ENCODE measurements at places on chromosomes 4 and X.

DNA sequence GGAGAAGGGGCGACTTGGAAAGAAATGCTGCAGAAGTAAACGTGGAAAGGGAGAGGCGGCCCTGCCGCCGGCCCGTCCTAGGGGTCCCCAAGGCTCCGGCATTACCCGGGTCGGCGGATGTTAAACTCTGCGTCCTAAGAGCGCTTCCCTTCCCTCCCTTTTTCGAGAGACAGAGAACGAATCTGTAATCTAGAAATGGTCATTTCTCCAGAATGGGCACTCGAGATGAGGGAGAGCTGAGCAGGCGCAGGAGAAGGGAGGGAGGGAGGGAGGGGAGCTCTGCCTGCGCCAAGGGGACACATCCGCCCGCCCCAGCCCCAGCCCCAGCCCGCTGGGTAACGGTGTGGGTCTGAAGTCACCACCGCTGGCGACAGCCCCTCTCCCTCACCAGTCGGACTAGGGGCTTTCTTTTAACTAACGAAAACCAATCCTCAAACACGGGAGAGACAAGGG is 1.7 kb downstream of the HCFC1 start:
- DNase-seq, result no peak

DNA sequence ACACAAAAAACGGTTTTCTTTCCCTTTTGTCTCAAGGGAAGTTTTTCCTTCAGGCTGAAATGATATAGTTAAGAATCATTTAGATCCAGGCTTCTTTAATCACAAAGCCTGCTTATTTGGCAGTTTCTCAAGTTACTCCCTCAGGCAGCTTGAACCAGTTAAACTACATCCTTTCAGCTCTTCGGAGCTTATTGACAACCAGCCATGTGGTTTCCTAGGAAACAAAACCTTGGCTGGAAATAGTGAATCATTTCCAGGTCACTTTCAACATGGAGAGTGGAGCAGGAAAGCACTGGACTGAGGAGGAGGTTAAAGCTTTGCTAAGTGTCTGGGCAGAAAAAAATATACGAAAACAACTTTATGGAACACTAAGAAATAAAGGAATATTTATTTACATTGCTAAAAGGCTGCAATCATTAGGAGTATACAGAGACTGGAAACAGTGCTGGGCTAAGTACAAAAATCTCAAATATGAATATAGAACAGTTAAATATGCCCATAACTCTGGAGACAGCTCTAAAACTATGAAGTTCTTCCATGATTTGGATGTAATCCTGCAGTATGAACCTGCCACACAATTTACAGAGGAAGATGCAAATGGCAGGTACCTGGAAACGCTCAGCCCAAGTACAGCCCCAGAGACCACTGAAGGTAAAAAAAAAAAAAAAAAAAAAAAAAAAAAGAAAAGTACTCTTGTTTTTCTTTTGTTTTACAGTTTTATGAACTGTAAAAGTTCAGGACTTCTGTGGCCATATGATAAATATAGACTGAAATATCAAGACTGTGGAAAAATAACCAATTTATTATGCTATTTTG is 23.2 kb upstream of the AASDH start:
- DNase-seq, result peak; percentile 96

GRCh38 chr4:3712936-3713335 is 53.2 kb upstream of the ADRA2C start:
- no peak for DNase-seq

GRCh38 chr4:14783011-14783877 is 219.0 kb upstream of the CPEB2 start:
- peak; percentile 20 for DNase-seq

- no peak for DNase-seq
Measured at GRCh38 chr4:106034751-106035150, 139.5 kb downstream of the NPNT start.

DNA sequence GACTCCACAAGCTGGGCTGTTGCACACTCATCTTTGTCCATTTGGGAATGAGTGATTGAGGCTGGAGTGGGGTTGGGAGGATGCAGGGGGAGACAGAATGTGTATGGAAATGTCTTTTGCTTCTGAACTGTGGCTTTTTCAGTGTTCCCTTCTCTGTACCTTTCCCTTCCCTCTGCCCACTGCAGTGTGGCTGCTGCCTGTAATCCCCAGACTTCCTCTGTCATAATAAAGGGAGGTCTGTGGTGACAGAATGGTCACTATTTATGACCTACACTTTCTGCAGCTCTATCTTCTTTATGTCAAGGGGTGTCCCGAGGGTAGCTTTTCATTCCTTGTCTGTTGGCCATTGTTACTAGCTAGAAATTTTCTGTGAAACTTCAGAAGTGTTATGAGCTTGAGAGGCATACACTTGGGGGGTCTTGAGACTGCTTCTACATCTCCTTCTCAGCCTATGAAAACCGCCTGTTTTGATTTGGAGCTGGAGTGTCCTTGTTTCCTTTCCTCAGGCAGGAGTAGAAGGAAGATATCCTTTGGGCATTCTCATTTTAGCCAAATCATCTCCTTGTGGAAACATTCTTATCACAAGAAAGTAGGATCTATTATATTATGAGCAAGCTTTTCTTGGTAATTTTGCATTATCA is 63.0 kb downstream of the ANK2 start:
- DNase-seq, result no peak

GRCh38 chrX:39766855-39767254 is 330.9 kb downstream of the BCOR start:
- no peak for DNase-seq

DNA sequence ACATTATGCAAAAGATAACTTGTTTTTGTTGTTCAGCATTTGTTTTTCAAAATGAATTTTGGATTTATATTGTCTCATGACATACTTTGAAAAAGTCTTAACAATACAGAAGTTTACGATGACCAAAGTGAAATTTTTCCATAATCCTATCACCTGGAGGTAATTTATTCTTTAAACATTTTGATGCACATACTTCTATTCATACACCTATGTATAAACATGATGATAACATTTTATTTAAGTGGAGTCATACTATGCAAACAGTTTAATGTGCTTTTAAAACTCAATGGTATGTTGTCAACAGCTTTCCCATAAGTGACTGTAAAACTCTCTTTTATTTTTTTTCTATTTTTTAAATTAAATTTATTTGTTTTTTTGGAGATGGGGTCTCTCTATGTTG is 65.0 kb downstream of the STAG2 start:
- no peak for DNase-seq

- no peak for DNase-seq
Measured at GRCh38 chr4:7813674-7814073, 126.0 kb downstream of the AFAP1 start.

GRCh38 chr4:10729366-10729765 is 44.8 kb upstream of the CLNK start:
- DNase-seq, result no peak

GRCh38 chr4:2385516-2385915 is 32.9 kb downstream of the ZFYVE28 start:
- no peak for DNase-seq

DNA sequence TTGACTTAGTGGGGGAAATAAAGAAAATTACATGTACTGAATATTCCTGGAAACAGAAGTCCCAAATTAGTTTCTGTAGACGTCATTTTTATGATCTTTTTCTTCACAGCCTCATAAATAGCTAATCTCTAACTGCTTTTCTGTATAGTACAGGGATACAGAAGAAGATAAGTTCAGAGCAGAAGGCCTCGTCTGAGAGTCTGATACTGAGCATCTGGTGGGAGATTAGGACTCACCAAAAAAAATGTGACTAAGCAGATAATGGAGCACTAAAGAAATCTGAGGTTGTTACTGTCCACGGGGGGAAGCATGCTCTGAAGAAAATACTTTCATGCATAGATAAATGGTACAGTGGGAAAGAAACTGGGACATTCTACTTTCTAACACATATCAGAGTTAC is 115.3 kb upstream of the TRPC5 start:
- DNase-seq, result no peak

DNA sequence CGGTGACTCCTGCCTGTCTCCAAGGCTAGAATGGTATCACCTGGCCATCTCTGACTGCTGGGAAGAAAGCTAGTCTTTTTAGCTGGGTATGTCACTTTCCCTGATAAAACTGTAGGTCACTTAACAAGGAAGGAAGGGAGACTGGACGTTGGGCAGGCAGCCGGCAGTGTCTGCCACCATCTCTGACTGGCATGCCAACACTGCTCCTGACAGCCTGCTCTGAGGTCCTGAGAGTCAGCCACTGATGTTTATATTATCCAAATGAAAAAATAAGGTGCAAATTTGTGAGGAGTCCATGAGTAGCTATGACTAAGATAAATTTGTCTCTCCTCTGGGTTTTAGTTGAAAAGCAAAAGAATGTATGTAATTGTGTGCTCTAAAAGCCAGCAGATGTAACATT is 77.2 kb downstream of the SNX25 start:
- no peak for DNase-seq

DNA sequence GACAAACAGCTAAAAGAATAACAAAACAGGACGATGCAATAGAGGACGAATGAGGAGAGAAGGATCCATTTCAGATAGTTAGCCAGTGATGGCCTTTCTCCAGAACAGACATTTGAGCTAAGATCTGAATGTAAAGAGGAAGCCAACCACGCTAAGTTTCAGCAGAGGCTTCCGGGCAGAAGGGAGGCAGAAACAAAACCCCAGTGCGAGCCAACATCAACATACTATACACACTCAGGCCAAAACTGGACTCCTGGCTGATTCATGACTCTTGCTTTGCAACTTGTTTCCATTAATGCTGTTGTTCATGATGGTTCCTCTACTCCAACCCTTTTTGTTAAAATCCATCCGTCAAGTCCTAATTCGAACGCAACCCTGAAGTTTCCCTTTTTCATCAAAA is 730.3 kb downstream of the TRIML1 start:
- DNase-seq, result no peak

- no peak for DNase-seq
Measured at GRCh38 chrX:39065051-39065871, 264.0 kb downstream of the MID1IP1 start.

GRCh38 chr4:28443801-28444412 is 1583.3 kb downstream of the STIM2 start:
- no peak for DNase-seq

GRCh38 chr4:44869985-44870384 is 143.6 kb upstream of the GNPDA2 start:
- DNase-seq, result no peak

DNA sequence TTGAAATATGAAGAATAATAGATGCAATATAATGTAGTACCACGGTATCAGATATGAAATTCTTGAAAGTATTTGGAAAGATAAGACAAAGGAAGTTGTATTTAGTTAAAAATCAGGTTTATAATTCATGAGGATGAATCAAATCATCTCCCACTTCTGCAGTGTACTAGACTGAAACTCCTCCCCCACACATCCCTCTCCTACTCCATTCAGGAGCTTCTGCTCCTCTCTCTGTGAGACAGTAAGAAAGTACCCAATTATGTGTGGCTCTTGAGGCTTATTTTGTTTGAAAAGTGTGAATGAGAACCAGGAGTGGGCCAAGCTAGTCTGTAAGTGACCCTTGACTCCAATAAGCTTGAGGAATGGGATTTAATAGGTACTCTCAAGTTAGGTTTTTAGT is 9.5 kb downstream of the SLAIN2 start:
- no peak for DNase-seq

- no peak for DNase-seq
Measured at GRCh38 chr4:74449571-74450297, 4.8 kb downstream of the AREG start.

DNA sequence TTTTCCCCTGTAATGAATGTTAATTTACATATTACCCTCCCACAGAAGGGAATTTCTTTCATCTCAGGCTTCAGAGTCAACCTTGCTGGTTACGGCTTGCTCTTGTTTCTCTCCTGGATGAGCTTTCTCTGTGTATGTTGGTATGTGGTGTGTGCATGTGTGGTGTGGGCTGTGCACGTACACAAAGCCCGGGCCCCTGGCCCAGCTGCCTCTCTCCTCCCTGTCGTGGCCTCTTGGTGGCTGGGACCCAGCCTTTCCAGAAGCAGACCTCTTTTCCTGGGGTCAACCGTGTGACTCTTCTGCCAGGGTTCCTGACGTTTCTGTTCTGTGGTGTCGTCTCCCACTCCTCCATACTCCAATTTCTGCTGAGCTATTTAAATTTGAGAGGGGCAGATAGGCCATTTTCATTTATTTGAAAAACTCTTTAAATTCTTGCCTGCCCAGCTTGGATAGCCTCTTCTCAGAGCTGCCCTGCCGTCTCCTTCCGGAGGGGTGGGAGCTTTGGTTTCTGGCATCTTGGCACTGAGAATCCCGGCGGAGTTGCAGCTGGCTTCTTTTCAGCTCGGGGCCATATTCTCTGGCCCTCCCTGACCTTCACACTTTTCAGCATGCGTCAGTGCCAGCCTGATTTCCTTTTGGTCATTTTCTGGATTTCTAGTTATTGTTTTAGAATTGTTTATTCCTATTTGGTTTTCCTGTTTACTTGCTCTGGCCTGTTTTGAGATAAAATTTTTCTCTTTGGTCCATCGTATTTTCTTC is 25.1 kb downstream of the FHDC1 start:
- DNase-seq, result no peak

GRCh38 chr4:87128006-87128705 is 92.3 kb downstream of the KLHL8 start:
- no peak for DNase-seq

GRCh38 chr4:188400451-188400850 is 261.2 kb downstream of the TRIML1 start:
- peak; percentile 62 for DNase-seq

DNA sequence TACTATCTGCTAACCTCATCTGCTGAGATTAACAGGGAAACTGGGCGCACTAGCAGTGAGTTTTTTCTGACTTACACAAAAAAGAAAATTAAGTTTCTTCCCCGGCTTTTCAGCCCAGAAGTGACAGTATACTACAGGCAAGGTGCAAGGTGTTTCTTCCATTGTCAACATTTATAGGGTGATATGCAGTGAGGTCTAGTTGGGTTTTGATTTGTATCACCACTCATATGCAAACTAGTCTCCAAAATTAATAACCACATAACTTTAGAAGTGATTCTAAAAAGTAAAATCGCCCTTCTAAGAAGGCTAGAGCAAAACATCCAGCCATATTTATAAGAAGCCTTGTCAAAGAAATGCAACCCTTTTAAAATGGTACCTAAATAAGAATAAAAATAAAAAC is 640.1 kb downstream of the ARAP2 start:
- DNase-seq, result no peak

GRCh38 chr4:142347241-142347640 is 498.9 kb downstream of the INPP4B start:
- no peak for DNase-seq

GRCh38 chr4:80367737-80368136 is 32.2 kb downstream of the CFAP299 start:
- DNase-seq, result no peak

DNA sequence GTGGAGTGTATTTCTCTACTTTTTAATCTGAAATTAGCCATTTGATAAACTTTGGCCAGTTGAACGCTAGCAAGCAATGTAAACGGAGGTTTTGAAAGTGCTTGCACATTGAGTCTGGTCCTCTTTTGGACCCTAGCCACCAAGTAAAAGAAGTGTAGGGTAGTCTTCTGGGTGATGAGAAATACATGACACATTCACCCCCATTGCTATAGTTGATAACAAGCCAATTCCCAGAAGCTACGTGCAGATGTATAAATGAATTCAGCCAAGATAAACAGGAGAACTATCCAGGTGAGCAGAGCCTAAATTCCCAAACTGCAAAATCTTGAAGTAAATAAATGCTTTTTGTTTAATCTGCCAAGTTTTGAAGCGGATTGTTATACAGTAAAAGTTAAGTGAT is 965.4 kb upstream of the GRIA3 start:
- DNase-seq, result no peak

- no peak for DNase-seq
Measured at GRCh38 chr4:167111622-167112021, 122.7 kb downstream of the SPOCK3 start.

GRCh38 chr4:67869580-67870190 is 14.1 kb downstream of the TMPRSS11D start:
- no peak for DNase-seq

- DNase-seq, result no peak
Measured at GRCh38 chr4:156948738-156949137, 22.9 kb downstream of the PDGFC start.

Measured in fibroblast of skin of left quadriceps (primary cell).